Activated T-helper 1 cell treated with anti-CD3 and anti-CD28 coated beads, Interleukin-2, amount 50 U/mL, for 16 hours (primary cell): ENCODE measurements at places on chromosomes 6 and 20.

GRCh38 chr6:125220712-125221111 lies 67.1 kb downstream of the TPD52L1 start:
- no peak for DNase-seq

DNA sequence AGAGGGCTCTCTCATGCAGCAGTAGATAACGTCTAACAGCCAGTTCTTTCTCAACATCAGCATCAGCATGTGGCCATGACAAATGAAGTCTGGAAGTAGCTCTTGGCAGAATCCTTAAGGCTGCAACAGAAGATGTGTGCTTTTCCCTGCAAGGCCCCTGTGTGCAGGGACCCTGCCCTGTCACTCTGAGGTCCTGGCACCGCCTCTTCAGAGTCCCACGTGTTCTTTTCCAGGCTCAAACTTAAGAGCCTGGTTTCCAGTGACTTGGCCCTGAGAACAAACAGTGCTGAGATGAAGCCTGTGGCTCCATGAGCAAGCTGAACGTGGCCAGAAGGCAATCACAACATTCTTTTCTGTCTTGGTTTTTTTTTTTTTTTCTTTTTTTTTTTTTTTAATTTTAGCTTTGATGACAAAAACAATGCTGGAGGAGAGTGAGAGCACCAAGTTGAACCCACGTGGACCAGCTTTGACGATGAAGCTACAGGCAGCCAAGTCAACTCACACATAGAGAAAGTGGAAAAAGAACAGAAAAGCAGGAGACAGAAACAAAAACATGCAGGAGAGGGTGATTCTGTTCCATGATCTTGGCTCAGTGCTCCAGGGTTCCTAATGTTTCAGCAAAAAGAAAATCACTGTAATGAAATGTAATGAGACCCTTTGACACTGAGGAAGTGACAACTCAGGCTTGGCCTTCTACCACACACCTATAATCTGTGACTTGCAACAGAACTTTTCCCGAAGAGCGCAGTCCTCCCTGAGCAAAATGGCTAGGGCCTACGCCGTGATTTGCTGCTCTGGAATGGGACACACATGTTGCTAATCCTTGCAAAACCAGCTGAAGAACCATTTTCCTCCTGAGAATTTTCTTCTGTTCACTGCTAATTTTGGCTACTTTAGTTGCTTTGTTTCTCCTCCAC lies 86.1 kb downstream of the FOXC1 start:
- no peak for DNase-seq

DNA sequence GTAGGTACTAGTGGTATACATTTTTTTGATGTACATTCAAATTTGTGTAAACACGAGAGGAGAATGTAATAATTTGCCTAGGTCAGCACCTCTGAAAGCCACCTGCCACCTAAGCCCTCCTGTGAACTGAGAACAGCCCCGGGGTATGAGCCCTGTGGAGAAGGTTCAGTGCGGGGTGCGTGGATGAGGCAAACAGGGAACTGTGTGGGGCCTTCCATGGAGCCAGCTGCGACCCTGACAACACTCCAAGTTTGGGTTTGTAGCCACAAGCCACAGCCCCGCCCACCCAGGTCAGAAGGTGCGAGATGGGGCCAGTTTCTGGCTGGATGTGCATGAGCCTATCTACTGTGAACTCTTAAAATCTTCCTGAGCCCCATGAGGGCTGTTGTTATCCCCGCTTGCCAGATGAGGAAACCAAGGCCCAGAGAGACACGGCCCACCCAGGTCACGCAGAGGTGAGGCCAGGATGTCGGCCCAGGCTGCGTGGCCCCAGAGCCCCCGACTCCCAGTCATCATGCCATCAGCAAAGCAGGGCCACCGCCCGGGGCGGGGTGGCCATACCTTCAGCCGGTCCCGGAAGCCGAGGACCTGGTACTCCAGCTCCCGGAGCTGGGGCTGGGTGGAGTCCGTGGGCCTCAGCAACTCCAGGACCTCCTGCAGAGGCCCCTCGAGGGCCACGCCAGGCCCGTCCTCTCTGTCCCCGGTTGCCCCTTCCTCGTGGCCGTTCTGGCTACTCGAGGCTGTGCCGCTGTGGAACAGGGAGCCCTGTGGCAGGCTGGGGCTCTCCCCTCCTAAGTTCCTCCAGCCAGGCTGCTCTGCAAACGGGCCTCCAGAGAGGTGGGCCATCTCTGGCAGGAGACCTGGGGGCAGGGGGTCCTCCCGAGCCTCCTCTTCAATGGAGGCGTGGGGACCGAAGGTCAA lies 89.6 kb downstream of the RIPOR3 start:
- no peak for DNase-seq

- DNase-seq: no peak
Measured at GRCh38 chr6:144935181-144935580, 650.0 kb downstream of the UTRN start.

DNA sequence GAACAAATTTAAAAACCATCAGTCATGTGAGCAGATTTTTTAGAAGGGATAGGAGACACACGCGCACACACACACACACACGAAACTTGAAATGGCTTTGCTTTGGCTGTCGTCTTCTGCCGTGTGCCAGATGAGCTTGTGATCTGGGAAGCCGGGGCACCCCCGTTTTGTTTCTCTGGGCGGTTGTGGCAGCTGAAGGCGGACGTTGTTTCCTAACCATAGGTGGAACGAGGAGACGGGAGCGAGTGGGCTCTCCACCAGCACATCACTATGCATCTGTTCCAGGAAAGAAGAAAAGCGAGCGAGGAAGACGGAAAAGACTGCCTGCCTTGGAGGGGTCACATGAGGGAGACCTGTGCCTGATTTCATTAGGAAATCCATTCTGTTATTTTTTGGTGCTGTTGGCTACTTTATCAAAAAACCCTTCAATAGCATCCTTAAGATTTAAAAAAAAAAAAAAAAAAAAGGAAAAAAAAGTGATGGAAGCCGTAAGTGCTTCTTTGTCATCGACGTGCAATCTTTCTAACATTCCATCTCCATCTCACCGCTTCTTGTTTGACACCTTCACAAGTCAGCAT lies 142.1 kb downstream of the DTNBP1 start:
- no peak for DNase-seq
